Right lobe of liver (tissue), 6 donors: ENCODE measurements at places on chromosomes 6 and 20. TPM values are rescaled to one million over a fixed set of nuclear protein-coding genes. Genes with fewer than 3 reads are reported as not detected.

Gene EBF4
- 10.0 TPM for total RNA-seq

Gene HLA-DOA
- 1.2 TPM for total RNA-seq

Gene ARFGEF3
- total RNA-seq = 0.12 TPM

Gene WFDC10B
- not detected for total RNA-seq

Gene MYCT1
- 5.0 TPM for total RNA-seq

Gene MRAP2
- total RNA-seq = not detected

Gene NRSN1
- not detected for total RNA-seq

Gene F13A1
- 0.86 TPM for total RNA-seq

DNA sequence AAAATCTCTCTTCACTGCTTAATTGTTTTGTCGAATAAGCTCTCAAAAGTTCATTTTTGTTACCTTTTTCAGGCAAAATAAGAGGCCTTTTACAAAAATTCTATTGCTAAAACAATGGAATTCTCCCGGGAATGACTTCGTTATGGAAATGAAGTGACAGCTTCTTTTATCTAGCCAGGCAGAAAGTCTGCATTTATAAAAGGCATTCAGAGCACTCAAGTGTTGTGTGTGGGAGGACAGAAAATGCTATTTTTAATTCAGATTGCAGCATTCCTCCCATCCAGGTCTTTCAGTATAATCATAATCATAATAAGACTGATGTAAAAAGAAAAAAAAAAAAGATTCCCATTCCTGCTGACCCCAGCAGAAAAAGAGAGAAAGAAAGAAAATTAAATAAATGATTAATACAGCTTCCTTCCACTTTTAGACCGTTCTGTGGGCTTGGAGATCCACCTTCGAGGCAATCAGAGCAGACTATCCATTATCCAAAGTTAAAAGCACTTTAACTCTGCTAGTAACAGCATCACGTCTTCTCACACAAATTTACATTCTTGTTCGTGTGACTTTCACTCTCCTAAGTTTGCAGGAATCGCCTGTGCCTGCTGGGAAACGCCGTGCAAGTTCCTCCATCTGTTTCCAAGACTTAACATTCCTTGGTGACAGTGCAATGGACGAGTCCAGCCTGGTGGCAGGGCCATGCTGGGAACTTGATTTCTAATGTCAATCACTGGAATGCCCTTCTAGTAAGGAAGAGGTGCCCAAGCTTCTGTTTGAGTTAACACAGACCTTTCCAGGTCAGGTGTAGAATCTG, 258.8 kb downstream of the GMPR start:
- no peaks in the 10 kb centered on the region for H3K27me3 ChIP-seq
- no peak overlapping the region for H3K4me3 ChIP-seq
- no peaks in the 10 kb centered on the region for H3K36me3 ChIP-seq
- no peak for DNase-seq
- no peak overlapping the region for H3K27ac ChIP-seq
- H3K4me1 ChIP-seq = no peaks in the 10 kb centered on the region

DNA sequence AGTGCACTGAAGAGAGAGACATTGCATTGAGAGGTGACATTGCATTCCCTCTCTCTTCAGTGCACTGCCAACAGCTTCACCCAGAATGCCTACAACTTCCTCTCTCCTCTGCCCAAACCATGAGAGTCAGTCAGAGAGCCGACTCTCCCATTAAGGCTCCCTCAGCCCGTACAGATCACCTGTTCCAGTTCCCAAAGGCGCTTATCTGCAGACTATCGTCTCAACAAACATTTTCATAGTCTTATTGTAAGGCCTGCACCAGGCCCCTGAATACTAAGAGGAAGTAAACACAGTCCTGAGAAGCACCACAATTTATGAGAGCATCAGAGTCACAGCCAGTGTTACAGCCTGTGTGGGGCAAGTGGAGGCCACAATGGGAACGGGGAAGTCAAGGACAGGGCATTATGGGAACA, 53.7 kb downstream of the GFOD1 start:
- H3K27ac ChIP-seq = no peak overlapping the region
- no peaks in the 10 kb centered on the region for H3K36me3 ChIP-seq
- DNase-seq = no peak
- no peak overlapping the region for H3K4me3 ChIP-seq
- H3K4me1 ChIP-seq = no peaks in the 10 kb centered on the region

DNA sequence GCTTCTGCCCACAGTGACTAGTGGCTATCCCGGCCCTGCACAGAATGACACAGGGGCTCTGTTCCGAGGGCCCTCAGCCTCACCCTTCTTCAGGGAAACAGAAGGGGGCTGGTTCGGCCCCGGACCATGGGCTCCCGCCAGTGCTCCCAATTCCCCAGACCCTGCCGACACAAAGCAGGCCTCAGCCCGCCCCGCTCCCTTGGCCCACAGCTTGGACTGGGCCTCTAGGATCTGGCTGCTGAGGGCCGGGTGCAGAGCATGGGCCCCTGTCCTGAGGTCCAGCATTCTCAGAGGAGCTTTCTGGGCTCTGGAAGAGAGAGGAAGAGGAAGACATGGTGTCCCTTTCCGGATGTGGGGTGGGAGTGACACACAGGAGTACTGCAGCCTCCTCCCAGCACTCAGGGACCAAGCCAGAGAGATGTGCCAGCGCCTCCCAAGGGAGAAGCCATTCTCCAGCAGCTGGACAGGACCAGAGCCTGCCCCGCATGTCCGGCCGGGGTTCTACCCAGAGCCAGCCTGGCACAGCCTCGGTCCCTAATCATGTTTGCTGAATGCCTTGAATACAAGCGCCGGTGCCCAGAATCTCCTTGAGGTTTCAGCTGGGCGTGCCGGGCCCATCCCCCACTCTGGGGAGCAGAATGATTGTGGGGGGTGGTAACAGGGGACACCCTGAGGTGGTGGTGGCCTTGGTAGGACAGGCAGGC, 23.9 kb downstream of the C20orf203 start:
- no peaks in the 10 kb centered on the region for H3K27me3 ChIP-seq
- H3K27ac ChIP-seq = no peak overlapping the region
- no peaks in the 10 kb centered on the region for H3K4me1 ChIP-seq
- H3K36me3 ChIP-seq = no peaks in the 10 kb centered on the region

DNA sequence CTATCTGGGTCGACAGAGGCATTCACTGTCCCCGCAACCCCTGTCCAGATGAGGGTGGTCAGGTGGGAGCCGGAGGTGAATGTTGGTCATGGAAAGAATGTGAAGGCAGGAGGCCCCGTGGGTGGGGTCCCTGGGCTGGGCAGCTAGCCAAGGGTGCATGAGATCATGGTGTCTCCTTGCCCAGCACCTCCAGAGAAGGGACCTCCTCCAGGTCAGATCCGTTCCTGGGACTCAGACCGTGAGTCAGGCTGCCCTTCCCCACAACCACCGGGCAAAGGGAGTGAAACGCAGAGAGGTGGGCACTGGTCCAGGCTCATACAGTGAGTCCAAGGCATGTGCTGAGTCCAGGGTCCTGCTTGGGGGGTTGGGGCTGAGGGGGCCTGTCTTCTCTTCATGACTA, 3.5 kb downstream of the FOXS1 start:
- no peak overlapping the region for H3K27ac ChIP-seq
- H3K4me1 ChIP-seq = no peaks in the 10 kb centered on the region
- H3K27me3 ChIP-seq = no peaks in the 10 kb centered on the region
- H3K4me3 ChIP-seq = no peak overlapping the region
- H3K36me3 ChIP-seq = no peaks in the 10 kb centered on the region

GRCh38 chr6:166379800-166380199, 2.9 kb downstream of the MPC1 start:
- no peak overlapping the region for H3K4me3 ChIP-seq
- H3K36me3 ChIP-seq = no peaks in the 10 kb centered on the region
- peak overlapping the region; percentile 98 for H3K27ac ChIP-seq
- no peaks in the 10 kb centered on the region for H3K27me3 ChIP-seq

DNA sequence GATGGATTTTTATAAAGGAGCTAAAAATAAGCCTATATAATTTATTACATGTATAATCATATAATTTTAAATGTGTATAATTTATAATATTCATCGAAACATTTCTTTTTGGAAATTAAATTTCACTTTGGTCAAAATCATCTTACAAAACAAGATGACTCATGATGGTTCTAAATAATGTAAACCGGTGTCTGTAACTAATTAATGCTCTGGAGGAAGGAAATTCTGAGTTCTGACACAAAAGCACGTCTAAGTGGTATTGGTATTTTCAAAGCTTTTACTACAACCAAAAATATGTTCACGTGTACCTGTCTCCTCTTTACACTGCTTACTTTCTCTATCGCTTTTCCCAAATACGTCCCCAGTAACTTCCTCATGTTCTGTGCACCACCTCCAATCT, 134.1 kb downstream of the MTHFD1L start:
- H3K27ac ChIP-seq = no peak overlapping the region
- H3K36me3 ChIP-seq = no peaks in the 10 kb centered on the region
- no peaks in the 10 kb centered on the region for H3K4me1 ChIP-seq
- DNase-seq = no peak

GRCh38 chr20:23774081-23774480, 23.3 kb upstream of the CST1 start:
- H3K36me3 ChIP-seq = no peaks in the 10 kb centered on the region
- no peaks in the 10 kb centered on the region for H3K27me3 ChIP-seq

GRCh38 chr6:20497216-20498040, 36.8 kb upstream of the CDKAL1 start:
- no peak overlapping the region for H3K4me3 ChIP-seq
- H3K27ac ChIP-seq = no peak overlapping the region
- H3K36me3 ChIP-seq = no peaks in the 10 kb centered on the region
- DNase-seq = no peak
- no peaks in the 10 kb centered on the region for H3K4me1 ChIP-seq

GRCh38 chr6:47094241-47094925, 52.3 kb upstream of the ADGRF1 start:
- no peaks in the 10 kb centered on the region for H3K27me3 ChIP-seq
- H3K27ac ChIP-seq = no peak overlapping the region
- DNase-seq = no peak
- H3K4me3 ChIP-seq = no peak overlapping the region
- H3K36me3 ChIP-seq = no peaks in the 10 kb centered on the region

GRCh38 chr6:168273441-168274036, 46.0 kb downstream of the DACT2 start:
- no peaks in the 10 kb centered on the region for H3K36me3 ChIP-seq
- no peak overlapping the region for H3K27ac ChIP-seq
- H3K4me1 ChIP-seq = peaks cover 35% of the 10 kb centered on the region

DNA sequence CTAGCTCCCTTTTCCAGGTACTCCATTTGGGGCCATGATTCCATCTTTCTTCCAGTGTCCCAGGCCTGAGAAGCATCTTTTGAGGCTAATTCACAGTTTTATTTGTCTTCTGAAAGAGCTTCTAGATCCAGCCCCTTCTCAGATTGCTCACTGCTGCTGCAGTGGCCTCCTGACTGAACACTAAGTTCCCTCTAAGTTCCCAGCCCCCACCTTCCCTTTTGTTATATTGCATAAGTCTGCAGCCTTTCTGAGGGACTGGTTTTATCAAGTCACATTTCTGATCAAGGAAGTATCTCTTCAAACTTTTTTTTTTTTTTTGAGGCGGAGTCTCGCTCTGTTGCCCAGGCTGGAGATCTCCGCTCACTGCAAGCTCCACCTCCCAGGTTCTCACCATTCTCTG, 10.7 kb downstream of the MAPRE1 start:
- H3K27ac ChIP-seq = no peak overlapping the region
- no peaks in the 10 kb centered on the region for H3K36me3 ChIP-seq
- H3K27me3 ChIP-seq = no peaks in the 10 kb centered on the region
- no peak overlapping the region for H3K4me3 ChIP-seq
- no peak for DNase-seq

DNA sequence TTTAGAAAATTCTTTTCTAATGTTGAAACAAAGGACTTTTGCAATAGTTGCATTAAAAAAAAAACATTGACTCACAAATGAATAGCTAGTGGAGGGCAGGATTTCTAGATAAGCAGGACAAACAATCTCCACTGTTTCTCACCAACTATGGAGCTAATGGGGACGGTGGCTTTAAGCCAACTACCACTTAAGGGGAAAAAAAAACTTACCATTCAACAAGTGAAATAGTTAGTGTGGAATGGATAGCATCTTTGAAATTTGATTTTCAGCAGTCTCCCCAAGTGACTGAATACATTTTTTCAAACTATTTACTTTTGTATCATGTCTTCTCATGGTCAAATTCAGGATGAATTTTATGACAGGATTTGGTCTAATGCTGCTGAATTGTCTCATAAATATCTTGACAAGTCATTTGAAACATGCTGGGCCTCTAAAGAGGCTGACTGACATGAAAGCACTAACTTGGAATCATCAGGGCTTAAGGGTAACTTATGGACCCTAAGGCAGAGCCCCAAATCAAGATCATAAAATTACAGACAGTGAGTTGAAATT, 100.5 kb downstream of the EYA4 start:
- H3K36me3 ChIP-seq = no peaks in the 10 kb centered on the region
- H3K4me3 ChIP-seq = no peak overlapping the region
- H3K27ac ChIP-seq = no peak overlapping the region
- no peaks in the 10 kb centered on the region for H3K27me3 ChIP-seq
- no peak for DNase-seq

DNA sequence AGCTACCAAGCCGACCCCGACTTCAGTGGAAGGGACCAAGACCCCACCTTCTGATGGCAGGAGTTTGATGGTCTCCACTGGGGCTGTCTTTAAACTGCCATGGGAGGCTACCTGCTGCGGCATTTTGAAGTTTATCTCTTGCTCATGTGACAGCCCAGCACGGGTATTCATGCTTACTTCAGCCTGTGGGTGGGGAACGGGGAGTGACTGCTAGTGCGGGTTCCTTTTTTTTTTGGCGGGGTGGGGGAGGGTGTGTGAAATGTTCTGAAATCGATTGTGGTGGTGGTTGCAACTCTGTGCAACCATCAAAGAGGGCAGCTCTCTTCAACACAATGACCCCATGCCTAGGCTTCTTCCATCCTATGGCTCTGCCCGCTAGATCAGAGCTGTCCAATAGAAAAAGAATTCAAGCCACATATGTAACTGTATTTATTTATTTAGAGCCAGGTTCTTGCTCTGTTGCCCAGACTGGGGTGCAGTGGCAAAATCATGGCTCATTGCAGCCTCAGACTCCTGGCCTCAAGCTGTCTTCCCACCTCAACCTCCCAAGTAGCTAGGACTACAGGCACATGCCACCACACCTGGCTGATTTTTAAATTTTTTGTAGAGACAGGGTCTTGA, 53.7 kb downstream of the PPP1R16B start:
- H3K4me1 ChIP-seq = no peaks in the 10 kb centered on the region
- no peaks in the 10 kb centered on the region for H3K36me3 ChIP-seq
- H3K27me3 ChIP-seq = no peaks in the 10 kb centered on the region
- DNase-seq = no peak
- H3K27ac ChIP-seq = no peak overlapping the region
- no peak overlapping the region for H3K4me3 ChIP-seq

GRCh38 chr6:43895656-43896328, 125.8 kb downstream of the VEGFA start:
- no peaks in the 10 kb centered on the region for H3K36me3 ChIP-seq
- H3K27ac ChIP-seq = no peak overlapping the region
- H3K4me3 ChIP-seq = no peak overlapping the region
- no peaks in the 10 kb centered on the region for H3K27me3 ChIP-seq
- no peak for DNase-seq

GRCh38 chr20:61807471-61808160, 258.1 kb downstream of the TAF4 start:
- DNase-seq = no peak
- no peak overlapping the region for H3K4me3 ChIP-seq
- H3K27ac ChIP-seq = no peak overlapping the region
- no peaks in the 10 kb centered on the region for H3K4me1 ChIP-seq
